ENCODE measurements at places on chromosomes 6 and 20.
A peak's percentile ranks its signal among the peaks of the same experiment; 100 is the strongest.

GRCh38 chr6:135146162-135146934, 34.8 kb upstream of the MYB start:
- no peak for DNase-seq

DNA sequence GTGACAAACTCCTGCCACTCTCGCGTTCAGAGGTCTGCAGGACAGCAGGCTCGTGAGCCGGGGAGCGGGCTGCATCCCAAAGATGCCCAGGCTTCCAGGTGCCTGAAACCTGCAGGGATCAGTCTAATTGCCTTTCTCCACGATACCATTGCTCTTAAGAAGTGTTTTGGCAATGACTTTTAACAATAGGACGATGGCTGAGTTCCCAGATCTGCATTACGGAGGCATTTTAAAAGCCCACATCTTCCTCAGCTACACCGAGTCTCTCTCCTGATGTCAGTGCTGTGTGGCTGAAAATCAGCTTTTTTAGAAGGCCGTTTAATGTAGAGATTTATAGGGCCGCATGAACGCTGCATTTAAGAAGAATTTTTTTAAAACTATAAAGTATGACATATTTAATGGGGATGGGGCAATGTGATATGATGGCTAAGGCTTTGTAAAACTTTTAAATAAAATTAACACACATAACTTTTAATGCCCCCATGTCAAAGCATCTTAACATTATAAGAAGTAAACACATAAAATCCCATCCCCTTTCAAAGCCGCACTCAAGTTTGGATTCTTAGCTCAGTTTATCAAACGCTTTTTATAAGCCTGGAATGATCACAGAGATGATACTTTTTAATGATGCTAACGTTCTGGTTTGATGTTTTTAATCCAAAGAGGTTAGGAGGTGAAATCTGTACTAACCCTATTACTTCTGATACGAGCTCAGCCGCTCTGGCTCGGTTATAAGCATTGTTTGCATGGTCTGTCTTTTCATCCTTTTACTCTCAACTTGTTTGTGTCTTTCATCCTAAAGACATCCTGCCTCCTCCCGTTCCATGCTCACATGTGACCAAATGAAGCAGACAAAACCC, 386.0 kb downstream of the SMOC2 start:
- DNase-seq, result no peak

GRCh38 chr20:11919581-11919980, 1.9 kb downstream of the BTBD3 start:
- DNase-seq, result no peak

DNA sequence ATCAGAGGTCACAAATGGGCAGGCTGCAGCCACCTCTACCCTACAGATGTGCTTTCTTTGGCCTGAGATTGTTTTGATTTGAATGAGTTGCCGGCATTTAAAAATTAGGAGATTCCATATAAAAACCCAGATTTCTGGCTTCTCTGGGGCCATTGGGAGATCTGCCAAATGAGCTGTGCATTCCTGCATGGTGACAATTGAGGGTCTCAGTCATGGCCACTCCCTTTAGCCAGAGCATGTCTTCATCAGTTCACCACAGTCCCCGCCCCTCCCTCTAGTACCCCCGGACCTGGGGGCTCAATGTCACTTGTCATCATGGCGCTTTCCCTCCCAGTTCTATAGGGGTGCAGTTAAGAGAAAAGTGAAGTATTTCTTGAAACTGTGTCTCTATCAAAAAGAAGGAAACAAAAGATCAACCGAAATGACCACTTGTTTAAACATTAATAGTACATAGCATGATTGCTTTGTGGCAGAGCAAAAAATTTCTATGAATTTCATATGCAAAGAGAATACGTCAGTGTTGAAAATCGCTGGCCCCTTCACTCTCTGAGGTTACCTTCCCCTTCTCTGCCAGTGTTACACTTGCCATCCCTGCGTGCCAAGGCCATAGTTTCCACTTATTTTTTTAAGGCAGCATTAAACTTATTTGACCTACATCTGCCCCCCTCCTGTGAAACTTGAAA, 21.1 kb downstream of the EYA2 start:
- DNase-seq, result no peak

DNA sequence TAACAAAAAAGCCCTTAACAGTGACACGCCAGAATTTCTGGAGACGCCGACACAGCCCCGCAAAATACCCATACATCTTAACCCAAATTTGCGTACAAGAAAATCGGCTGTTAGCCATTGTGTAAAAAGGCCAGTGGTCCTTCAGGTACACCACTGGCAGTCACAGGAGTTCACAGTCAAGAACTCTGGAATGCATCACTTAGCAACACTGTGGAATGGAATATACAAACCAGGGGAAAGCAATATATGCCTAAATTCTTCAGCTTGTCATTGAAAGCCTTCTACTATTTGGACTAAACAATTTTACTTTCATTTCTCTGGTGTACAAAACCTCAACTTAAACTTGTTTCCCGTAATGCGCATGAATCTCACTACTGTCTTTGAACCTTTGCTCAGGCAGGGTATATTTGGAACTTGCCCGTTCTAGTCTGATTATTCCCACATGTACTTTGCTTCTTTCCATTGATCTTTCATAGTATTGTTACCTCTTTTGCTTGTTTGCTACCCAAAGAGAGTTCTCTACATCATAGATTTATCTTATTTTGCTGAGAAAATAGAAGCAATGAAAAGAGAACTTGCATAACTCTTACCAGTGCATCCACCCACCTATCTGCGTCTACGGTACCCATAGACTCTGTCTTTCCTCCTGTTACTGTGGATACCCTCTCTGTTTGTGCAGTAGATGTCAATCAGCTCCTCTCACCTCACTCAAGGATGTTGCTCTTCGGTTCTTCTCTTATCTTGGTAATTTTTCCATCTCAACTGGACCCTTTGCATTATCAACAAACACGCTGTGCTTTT, at the start of gene ARMH2:
TSS of gene ARMH2 (minus strand) at position 178 of the 801 bp plus-strand sequence. CDS start at position 118, 60 bp downstream.
- no peak for DNase-seq

DNA sequence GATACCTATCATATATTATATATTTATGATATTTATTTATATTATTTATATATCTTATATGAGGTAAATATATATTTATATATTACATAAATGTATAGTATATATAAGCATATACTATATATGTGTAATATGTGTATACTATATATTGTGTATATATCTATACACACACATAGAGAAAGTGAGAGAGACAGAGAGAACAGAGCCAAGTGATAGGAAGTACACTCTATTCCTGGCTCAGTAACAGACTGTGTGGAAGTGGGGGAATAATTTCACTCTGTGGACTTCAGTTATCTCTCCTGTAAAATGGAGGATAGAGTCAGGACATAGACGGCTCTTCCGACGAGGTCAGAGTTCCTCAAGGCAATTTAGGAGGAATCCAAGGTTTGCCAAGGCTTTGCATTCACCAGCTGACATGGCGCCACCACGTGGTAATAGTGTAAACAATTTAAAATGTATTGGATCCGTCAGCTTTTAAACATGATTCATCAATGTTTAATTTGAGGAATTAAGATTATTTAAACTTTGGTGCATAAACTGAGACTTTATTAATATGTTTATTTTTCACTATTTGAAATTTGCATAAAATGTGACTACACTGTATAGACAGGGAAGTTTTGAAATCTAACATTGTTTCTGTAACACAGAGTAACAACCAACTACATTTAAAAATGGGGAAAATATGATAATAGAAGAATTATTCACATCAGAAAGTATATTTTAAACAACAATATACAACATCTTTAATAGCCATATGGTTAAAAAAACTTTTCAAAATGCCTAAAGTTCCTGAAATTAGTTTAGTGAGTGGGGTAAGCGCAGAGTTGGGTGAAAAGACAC, 75.4 kb upstream of the TMEM244 start:
- peak; percentile 78 for DNase-seq

GRCh38 chr20:21155268-21155667, 29.4 kb downstream of the KIZ start:
- DNase-seq, result no peak

DNA sequence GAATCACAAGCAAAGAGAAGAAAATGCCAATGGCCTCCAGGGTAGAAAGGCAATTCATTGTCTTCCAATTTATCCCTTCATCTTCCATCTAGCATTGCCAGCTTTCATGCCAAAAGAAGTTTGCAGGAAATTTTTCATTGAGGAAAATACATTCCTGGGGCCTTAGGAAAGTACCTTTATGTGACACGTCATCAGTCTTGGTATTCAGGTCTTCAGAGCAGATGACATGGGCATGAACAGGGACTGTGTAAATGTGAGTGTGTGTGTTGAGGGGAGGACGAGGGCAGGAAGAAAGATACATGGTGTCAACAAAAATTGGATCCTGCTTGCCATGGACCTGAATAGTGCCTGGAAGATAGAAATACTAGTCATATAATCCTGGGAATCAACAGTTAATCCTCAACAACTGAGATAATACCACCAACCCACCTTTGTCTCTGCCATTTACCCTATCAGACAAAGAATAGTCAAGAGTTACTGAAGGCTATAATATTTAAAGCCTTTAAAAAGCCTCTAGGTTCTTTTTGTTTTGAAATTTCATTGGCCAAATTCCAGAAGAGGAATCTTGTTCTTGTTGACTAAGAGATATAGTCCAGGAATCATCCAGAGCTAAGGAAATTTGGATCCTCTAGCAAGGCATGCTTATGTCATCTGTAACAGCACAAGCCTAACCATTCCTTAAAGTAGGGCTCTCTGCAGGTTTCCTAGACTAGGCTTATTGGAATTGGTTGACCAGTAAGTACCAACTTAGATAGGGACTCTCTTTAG, 405.8 kb upstream of the SASH1 start:
- DNase-seq, result no peak

- no peak for DNase-seq
These were observed 3.1 kb downstream of the GABRR2 start for GRCh38 chr6:89311853-89312531.

DNA sequence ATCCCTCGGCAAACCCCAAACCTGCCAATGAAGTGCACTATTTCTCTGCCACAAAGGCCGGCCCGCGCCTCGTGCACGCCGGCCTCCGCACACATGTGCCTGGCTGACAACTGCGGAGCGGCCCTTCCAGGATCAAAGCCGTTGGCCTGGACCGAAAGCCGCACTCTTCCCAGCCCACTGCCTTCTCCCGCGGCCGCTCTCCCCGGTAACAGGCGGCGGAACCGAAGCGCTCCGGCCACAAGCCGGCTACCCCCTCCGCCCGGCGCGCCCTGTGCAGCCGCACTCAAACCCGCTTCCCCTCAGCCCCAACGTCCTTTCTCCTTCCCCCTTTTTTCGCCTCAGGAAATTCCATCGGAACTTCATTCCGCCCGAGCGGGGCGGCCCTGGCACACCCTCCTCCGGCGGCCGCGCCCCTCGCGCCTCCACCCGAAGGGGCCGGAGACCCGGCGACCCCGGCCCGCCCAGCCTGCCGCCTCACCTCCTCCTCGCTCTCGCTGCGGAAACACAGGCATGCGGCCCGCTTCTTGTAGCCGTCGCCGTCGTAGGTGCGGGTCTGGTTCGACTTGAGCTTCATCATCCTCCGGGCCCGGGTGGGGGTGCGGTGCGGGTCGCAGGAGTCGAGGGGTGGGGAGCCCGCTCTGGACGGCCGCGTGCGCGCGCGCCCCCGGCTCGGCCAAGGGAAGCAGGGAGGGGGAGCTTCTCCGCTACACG, 528 bp downstream of the NUDT3 start:
- DNase-seq, result peak; percentile 83

DNA sequence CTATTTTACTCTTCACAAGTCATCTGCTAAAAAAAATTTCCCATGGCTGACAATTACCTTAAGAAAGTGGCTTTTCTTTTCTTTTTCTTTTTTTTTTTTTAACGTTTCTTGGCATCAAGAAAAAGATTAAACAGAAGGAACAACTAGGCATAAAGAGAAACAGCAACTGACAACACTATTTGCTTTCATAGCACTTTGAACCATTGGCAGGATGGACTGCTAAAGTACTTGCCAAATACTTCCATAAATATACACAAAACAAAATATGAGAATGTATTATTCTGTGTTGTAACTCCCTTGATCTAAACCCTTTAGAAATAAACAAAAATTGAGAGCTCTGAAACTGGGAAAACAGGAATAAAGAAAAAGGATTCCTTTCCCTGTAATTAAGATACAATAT, 20.0 kb upstream of the PLN start:
- DNase-seq, result no peak

- DNase-seq, result no peak
These were observed 3.6 kb upstream of the NUP153 start for GRCh38 chr6:17710331-17710730.

- DNase-seq, result no peak
These were observed 117.4 kb upstream of the GRIK2 start for GRCh38 chr6:101276066-101276465.

- DNase-seq, result no peak
These were observed 28.9 kb upstream of the HLA-C start for GRCh38 chr6:31300797-31301196.

DNA sequence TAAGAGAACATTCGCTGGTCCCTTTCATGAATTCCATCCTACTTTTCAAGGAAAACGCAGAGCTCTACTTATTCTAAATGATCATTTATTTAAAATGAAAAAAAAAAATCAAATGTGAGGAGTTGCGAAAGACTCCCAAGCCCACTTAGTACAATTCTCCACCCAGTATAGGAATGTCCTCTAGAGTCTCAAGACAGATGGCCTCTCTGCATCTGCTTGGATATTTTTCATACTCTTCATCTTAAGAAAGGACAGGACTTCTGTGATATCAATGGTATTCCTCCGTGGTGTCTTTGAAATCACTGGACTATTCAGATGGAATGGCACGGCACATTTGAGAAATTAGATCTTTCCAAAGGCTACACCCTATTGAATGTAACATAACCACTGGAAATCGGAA, 107.1 kb downstream of the PTPRK start:
- no peak for DNase-seq

DNA sequence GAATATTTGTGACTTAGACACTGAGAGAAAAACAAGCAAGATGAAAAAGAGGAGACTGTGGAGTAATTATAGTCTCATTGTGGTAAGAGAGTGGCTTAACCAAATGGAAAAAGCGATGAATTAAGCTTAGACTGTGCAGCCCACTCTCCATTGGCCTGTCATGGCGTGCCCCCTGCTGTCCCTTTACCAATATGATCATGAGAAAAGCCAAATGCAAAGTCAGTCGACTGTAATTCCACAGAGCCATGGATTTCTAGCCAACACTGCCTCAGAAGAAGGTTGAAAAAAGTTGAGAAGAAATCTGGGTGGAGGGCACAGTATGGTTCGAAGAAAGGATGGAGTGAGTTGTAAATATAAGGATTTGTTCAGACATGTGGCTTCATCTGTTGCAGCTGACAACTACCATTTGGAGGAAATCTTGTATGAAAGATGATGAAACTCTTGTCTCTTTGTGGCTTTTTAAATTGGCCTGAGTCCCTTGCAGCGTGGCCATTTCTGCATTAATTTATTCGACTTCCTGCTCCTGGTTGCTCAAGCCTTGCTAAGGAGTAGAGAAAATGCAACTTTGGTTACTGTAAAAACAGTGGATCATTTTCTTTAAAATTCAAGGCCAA, 251.4 kb downstream of the DOK5 start:
- peak; percentile 3 for DNase-seq

All from NAMALWA (cell line).